Sciatic nerve (tissue), 2 donors: ENCODE measurements at places on chromosomes 12 and 14.

GRCh38 chr14:50088117-50088515, 28.3 kb downstream of the VCPKMT start:
- DNase-seq: no peak

GRCh38 chr12:96212456-96213375, 18.5 kb downstream of the ELK3 start:
- no peak for DNase-seq

GRCh38 chr14:23123419-23123818, 4.4 kb upstream of the CEBPE start:
- DNase-seq: no peak

DNA sequence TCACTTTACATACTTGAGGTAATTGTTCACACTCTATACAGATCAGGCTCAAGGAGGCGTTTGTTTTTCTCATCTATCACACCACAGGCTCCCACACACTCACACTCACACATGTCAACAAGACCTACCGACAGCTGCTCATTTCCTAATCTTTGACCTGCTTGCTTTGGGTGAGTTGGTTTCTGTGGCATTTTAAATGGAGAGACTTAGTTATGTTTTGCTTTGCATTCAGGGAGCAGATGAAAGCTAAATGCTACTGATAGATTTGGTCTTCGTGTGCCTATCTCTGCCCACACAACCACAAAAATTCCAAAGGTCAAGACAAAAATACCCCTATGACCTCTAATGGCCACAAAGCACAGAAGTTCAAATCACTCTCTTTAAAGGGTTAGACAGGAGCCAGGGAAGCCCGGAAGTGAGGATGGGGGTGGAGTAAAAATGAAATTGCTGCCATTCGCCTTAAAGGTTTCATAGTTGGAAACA, 203.5 kb upstream of the G2E3 start:
- no peak for DNase-seq

GRCh38 chr12:65595016-65595560, 229.2 kb upstream of the HMGA2 start:
- DNase-seq: no peak

- no peak for DNase-seq
These were observed 8.4 kb downstream of the TSPAN9 start for GRCh38 chr12:3085341-3086139.

GRCh38 chr14:23533652-23534435, 17.7 kb downstream of the ZFHX2 start:
- no peak for DNase-seq

DNA sequence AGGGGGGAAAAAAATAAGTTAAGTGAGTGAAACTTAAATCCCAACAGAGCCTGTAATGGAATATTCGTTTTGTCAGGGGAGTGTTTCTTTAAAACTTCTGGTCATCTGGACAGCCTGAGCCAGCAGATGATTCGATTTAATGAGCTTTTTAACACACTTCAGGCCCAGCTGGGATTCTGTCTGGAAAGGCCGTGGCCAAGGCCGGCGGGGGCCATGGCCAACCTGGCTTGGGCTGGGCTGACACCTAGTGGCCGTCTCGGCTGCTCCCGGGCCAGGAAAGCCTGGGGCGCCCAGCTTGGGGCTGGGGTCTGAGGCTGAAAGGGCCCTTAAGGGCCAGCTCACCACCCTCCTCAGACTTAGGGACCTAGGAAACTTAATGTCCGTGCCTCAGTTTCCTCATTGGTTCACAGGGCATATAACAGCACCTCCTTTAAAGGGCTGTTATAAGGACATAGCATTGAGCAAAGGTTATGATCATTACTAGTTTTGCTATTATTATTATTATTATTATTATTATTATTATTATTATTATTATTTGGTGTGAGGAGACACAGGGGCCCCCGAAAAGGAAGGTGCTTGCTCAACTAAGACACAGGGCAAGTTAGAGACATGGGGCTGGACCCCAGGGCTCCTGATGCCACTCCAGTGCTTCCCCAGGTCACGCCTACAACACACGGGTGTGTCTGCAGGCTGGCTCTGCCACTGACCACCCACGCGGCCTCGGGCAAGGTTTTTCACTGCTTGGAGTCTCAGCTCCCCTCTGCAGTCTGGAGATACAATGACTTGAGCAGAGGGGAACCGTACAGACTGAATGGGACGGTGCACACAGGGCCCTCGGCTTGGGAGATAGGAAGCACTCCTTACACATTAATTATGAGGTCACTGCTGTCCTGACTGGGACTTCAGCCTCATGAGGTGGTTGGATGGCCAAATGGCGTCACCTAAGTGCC, 84.0 kb downstream of the SYNE3 start:
- peak; percentile 78 for DNase-seq

DNA sequence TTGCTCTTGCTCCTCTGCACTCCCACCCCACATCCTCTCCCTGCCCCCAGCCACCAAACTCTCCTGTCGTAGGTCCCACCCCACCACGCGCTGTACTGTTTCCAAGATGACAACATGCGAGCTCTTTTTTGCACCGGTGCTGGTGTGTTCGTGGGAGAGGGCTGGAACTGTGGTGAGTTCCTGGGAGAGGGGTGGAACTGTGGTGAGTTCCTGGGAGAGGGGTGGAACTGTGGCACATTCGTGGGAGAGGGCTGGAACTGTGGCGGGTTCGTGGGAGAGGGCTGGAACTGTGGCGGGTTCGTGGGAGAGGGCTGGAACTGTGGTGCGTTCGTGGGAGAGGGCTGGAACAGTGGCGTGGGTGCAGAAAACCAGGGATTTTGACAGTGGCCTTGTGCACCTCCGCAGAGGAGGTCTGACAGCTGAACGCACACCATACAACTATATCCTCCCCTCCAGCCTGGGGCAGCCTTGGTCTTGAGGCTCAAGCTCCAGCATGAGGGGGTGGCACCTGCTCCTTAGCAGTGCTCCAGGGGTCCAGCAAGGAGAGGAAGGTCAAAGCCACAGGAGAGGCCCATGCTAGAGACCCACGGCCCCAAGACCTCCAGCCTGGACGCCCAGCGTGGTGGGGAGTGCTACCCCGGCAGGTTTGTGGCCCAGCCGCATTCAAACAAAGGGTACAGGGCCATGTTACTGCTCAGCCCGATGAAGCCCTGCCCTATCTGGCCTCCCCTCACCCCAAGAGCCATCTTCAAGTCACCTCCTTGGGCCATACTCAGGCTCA, 50.1 kb downstream of the ACTN1 start:
- DNase-seq: no peak

GRCh38 chr12:117236456-117237001, 46.3 kb upstream of the FBXO21 start:
- peak; percentile 91 for DNase-seq

GRCh38 chr12:104285740-104286515, 17.6 kb upstream of the EID3 start:
- no peak for DNase-seq

DNA sequence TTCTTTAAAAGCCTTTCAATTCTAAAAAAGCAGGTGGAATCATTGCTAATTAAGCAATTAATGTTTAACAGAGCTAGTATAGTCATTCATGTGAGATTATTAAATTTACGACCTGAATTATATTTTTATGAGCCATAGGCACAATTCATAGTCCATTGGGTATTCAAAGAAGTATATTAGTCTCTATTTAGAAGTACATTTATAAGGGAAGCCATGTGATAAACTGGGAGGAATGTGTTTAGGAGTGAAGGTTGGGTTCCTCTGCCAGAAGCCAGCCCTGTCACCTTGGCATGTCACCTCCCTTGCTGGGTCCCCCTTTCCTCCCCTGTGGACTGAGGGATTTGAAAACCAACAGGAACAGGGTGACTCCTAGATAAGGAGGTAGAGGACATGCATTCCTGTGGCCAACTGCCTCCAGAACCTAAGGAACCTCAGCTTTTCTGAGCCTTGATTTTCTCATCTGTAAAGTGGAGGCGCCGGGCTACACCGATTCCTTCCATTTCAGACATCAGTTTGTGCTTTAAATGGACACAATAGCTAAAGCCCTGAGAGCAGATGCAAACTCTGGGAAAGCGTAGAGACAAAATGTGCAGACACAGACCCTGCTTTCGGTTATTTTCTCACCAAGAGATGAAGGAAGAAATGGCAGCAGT, 5.4 kb upstream of the KRT2 start:
- no peak for DNase-seq

DNA sequence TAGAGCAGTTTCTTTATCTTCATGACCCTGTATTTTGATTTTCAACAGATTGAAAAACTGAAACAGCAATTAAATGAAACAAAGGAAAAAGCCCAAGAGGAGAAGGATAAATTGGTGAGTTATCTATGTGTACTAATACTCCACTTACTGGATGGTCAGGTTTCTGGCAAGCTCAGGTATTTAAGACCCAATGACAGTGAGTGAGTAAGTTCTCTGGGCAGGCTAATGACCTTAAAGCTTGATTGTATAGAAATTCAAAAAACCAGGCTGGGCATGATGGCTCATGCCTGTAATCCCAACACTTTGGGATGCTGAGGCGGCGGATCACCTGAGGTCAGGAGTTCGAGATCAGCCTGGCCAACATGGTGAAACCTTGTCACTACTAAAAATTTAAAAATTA, 10.0 kb downstream of the BBOF1 start:
- no peak for DNase-seq

DNA sequence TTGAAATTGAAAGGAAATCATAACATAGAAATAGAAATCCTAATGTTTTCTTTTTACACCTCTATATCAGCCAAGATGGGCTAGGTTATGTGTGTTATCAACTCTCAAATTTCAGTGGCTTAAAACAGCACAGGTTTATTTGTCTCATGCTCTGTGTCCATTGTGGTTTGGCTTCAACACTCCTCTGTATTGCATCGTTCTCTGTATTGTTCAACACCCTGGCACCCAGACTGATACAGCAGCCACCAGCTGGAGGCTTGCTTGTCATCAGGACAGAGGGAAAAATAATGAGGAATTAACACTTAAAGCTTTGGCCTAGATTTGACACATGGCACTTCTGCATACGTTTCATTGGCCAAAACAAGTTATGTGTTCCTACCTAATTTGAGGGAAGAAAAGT, 234.2 kb upstream of the ARHGAP5 start:
- DNase-seq: no peak

GRCh38 chr12:13052421-13052820, 8.2 kb downstream of the FAM234B start:
- no peak for DNase-seq

GRCh38 chr12:100493396-100494012, 19.8 kb downstream of the NR1H4 start:
- no peak for DNase-seq

DNA sequence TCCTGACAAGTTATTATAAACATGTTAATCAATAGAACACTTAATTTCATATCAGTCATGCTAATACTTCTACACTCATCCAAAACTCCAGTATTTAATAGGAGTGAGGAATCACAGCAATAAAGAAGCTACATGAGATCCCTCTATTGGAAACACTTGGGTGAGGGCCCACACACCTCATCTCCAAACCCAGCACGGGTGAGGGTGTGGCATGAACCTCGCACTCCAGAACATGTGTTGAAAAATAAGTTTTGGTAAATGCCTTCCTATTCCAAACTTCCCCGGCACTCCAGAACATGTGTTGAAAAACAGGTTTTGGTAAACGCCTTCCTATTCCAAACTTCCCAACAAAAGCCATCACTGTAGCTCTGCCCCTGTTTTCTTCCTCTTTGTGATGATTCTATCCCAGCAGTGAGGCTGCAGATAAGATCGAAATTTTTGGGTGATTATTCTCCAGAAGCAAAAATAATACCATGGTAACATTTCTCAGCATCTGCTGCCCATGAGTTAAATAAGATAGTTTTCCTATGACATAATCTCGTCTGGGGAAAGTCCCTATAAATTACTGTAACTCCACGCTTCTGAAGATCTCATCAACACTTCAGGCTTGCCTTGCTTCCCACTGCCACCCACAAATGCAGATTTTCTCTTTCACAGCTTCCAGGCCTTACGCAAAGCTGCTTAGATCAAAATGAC, 24.4 kb upstream of the PTPRB start:
- no peak for DNase-seq

- DNase-seq: no peak
These were observed 20.7 kb downstream of the KIF26A start for GRCh38 chr14:104158827-104159798.

DNA sequence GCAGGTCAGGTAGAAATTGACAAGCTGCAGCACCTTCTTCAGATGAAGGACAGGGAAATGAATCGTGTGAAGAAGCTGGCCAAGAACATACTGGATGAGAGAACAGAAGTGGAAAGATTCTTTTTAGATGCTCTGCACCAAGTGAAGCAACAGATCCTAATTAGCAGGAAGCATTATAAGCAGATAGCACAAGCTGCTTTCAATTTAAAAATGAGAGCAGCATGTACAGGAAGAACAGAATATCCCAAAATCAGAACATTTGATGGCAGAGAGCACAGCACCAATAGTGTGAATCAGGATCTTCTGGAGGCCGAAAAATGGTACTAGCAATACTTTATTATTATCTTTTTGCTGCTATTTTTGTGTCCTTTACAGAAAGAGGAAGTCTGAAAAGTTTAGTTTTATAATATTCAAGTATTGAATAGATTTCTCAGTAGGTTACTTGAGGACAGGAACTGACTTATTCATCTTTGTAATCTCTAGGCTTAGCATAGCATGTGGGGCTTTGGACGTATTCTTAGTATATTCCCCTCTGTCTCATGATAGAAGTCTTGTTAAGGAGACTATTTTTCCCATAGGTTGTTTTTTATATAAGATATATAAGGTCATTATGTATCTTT, 30.8 kb downstream of the BBOF1 start:
- no peak for DNase-seq

DNA sequence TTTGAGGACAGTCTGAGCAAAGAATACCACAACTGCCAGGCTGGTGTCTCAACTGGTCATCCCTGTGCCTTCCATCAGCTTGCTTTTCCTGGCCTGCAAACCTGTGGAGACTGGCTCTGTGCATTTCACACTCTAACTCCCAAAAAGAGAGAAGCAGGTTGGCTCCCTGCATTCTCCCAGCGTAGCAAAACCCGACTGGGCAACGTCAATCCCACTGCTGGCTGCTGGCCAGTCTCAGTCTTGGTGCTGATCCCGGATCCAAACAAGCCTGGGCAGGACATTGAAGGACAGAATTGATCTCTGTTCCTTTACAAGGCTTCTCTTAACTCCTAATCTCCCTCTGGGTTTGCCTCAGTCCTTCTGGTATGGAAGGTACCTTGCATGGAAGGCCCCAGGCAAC, 65.4 kb downstream of the FZD10 start:
- no peak for DNase-seq
